ENCODE measurements at places on chromosomes 2 and 18. TPM values are rescaled to one million over a fixed set of nuclear protein-coding genes. Genes with fewer than 3 reads are reported as not detected.

ZSWIM2 gene
- not detected for total RNA-seq

- no peak for DNase-seq
Measured at GRCh38 chr18:59414111-59414653, 55.1 kb upstream of the LMAN1 start.

INHA gene
- total RNA-seq: not detected

ARHGAP25 gene
- total RNA-seq: 59.3 TPM
